ENCODE measurements at places on chromosomes 3 and 15.

- no peak for DNase-seq
These were observed 15.7 kb upstream of the AEN start for GRCh38 chr15:88605189-88606069.

GRCh38 chr15:33159726-33160453 lies 34.6 kb downstream of the FMN1 start:
- DNase-seq, result peak; percentile 27

GRCh38 chr3:197510642-197511018 lies 45.1 kb downstream of the BDH1 start:
- DNase-seq, result no peak

DNA sequence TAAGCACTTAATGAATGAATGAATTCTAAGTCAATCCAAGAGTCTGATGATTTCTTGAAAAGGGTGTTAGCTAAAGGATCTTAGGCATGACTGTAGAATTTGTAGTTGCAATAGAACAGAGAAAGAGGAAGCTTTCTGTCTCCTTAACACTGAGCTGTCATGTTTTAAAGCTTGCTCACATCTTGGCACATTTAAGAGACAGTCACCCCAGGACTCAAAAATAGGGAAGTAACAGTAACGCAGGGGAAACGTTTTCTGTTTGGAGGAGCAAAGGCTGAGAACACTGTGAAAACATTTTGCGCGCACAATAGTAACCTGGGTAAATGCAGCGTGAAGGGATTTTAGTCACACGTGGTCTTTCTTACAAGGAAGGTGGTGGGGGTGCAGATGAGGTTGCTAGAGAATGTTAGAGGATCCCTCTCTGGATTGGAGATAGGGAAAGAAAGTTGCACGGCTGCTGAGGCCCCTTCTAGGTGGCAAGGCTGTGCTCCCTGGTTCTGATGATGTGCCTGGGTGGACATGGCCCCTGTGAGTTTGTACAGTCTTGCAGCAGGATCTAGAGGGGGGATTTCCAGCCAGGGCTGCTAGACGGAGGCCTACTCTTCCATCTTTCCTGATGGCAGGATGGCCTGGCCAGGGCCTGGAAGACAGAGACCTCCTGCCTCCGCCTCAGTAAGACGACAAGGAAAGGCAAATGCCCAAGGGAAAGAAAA lies 12.0 kb downstream of the STARD5 start:
- DNase-seq, result no peak

DNA sequence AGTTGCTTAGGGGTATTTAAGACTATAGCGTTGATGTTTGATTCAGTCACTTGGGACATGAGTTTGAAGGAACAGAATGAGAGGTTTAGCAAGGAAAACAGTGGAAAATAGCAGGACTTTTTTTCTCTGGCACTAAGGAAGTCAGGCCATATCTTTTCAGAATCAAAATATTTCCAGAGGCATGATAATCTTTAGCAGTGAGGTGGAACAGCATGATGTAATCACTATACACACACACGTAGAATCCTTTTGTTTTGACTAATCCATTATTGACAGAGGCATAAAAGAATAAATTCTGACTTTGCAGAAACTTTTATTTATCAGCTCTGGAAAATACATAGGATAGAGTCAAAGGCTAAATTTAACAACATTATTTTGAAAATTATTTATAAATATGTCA lies 174.1 kb downstream of the ZPLD1 start:
- no peak for DNase-seq

- no peak for DNase-seq
These were observed 637.1 kb downstream of the MAGI1 start for GRCh38 chr3:65401359-65402305.
